RKO (cell line): ENCODE measurements at places on chromosomes 1 and 21.

GRCh38 chr21:34802180-34802899, 133.5 kb downstream of the CLIC6 start:
- DNase-seq = no peak

DNA sequence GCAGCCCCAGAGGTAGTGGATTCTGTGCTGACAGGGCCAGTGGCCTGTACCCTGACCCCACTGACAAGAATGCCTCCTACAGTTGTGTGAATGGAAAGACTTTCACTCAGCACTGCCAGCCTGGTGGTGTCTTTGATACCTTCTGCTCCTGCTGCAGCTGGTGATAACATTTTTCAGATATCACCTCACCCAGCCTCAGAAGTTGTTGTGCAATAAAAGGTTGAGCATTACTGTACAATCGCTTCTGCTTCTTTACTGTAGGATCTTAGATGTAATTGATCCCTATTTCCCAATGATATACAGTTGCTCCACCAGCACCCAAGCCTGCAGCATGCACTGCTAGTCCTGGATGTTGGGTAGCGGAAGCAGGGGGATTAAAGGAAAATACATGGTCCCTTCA, 4.8 kb upstream of the CHIA start:
- DNase-seq = no peak

- no peak for DNase-seq
Measured at GRCh38 chr21:44259082-44259705, 2.5 kb downstream of the DNMT3L start.

DNA sequence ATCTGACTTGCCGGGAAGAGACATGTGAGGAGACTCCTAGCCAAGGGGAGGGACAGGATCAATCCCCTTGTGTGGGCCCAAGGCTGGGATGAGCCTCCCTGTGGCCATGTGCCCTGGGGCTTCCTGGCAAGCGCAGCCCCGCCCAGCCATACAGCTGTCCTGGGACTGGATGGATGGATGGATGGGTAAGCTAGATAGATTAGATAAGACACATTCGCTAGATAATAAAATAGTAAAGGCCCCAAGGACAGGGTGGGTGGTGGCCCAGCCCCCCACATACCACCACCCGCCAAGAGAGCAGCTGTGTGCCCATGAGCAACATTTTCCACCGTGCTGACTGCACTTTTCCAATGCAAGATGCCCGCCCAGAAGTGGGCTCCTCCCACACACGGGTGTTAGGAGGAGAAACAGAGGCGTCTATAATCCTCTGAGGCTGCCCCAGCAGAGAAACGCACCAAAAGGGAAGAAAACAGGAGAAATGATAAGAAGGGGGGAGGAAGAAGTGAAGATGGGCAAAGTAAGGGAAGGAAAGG, 25.1 kb downstream of the ZBTB17 start:
- no peak for DNase-seq

DNA sequence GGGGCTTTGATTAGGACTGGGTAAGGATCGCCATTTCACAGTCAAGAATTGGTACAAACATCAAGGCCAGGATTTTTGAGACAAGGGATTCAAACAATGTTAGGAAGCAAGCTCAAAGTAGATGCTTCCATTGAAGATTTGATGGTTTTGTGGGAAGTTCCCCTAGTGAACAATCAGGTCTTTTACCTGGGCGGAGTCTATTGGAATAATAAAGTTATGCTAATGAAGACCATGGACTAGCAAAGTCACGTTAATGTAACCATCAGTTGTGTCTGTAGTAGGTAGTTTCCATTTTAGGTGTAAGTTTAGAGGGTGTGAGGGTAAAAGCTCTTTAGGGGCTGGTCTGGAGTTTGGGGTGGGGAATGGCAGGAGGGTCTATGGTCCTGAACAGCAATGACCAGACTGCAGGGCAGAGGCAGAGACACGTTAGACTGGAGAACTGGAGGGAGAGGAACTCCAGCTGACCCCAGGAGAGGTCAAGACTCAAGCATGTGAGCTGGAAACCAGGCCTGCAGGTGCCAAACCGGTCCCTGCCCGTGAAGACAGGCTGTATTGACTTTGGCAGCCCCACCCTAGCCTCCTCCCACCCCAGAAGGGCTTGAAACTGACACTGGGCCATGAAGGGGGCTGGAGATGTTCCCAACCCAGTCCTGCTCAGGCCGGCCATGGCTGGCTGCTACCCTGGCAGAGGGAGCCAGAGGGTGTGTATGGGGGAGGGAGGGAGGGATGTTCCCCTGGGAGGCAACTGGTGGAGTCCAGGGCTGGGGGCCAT, 36.0 kb upstream of the GPR37L1 start:
- DNase-seq = no peak

GRCh38 chr1:27821761-27822315, 8.7 kb upstream of the PPP1R8 start:
- no peak for DNase-seq

DNA sequence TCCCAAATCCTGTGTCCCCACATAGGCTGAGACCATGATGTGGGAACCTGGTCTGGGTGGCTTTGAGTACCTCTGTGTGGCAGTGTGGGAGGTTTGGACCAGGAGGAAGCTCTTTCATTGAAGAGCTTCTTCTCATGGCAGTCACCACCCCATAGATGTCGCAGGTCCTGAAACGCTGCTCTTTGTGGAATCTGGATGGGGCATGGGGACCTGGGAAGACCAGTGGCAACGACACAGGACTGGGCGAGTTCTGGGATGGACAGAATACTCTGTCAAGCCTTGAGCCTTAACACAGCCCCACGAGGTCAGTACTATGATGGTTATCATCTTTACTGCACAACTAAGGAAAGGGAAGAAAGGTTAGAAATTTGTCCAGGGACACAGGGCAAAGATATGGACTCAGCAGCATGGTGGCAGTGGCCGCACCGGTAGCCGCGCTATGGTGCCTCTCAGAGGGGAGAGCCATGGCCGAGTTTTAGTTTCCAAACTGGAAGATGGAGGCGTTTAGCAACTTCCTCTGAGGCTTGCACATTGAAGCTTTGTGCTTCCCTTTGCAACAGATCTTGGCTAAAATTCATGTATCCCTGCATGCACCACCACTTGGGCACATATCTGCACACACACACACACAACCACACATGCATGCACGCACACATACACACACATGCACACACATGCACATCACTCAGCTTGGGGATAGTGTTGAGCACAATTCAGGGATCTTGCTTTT, 117.7 kb upstream of the C1orf174 start:
- DNase-seq = no peak

DNA sequence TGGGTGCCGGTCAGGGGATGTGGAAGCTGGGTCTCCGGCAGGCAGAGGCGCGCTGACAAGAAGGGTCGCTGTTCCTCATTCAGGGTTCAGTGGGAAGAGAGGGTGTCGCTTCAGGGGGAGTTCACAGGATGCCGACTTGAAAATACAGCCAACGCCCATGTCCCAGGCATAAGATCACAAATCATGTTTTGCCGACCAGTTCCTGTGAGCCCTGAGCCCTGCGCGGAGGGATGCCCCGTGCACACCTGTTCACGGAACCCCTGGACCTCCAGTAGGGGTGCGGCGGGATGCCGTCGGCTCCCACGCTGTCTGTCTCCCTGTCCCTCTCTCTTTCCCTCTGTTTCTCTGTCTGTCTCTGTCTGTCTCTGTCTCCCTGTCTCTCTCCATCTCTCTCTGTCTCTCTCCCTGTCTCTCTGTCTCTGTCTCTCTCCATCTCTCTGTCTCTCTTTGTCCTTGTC, 26.8 kb downstream of the TP73 start:
- DNase-seq = no peak

- DNase-seq = no peak
Measured at GRCh38 chr1:117116784-117117130, 4.8 kb downstream of the TRIM45 start.

DNA sequence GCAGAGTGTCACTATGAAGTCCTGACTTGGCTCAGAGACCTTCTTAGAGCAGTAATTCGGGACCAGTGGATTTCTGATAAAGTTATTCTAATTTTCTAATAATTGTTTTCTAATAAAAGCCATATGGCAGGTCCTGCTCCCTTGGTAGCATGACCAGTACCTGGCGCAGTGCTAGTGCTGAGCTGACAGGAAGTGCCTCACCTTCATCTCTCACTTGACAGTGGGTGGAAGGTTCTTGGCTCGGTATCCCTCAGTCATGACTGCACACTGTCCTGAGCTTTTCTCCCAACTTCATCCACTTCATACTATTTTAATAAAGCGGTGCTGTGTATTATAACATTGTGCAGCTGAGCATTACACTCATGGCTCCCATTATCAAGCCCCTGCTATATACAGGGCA, 14.1 kb downstream of the VANGL1 start:
- no peak for DNase-seq

GRCh38 chr21:16913010-16913409, 599.8 kb upstream of the CXADR start:
- peak; percentile 3 for DNase-seq
